AML-193 (cell line): ENCODE measurements at places on chromosomes 13 and 19.

- DNase-seq = no peak
Measured at GRCh38 chr13:48761256-48761655, 107.5 kb downstream of the CYSLTR2 start.

DNA sequence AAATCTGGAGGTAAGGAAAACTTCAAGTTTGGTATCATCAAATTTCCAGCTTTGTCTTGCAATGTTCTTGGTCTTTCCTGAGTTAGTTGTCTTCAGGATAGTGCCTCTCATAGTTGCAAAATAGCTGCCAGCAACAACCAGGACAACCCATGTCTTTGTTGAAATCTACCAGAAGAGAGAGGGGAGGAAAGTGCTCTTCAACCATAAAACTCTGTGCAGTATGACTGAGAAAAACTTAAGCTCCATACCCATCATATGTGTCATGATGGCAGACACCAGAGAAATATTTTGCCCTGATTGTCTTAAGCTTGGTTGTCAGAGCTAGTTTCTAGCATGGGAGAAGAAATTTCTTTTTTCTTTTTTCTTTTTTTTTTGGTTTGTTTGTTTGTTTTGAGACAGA, 103.3 kb downstream of the SPRY2 start:
- DNase-seq = no peak

- no peak for DNase-seq
Measured at GRCh38 chr19:16335226-16335625, 10.6 kb downstream of the KLF2 start.

DNA sequence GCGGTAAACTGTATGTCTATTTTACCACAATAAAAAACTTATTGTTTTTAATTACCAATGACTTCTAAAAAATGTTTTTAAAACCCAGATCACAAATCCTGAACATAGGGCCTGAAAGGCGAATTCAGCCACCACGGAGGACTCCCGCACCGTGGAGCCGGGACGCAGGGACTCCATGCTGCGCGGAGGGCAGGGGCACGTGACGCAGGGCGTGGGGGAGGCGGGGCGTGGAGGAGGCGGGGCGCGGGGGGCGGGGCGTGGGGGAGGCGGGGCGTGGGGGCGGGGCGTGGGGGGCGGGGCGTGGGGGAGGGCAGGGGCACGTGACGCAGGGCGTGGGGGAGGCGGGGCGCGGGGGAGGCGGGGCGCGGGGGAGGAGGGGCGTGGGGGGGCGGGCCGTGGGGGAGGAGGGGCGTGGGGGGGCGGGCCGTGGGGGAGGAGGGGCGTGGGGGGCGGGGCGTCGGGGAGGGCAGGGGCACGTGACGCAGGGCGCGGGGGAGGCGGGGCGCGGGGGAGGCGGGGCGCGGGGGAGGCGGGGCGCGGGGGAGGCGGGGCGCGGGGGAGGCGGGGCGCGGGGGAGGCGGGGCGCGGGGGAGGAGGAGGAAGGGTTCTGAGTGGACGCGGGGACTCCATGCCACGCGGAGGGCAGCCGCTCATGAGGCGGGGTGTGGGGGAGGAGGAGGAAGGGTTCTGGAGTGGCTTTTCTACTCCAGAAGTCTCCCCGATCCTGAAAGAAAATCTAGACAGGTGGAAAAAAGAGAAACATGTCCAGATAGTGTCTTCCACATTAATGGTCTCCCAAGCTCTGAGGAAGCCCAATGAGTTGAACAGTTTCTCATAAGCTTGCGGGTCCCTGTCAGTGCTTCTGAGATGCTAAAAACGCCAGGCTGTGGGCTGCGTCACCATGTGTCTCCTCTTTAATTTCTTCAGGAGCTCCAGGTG, 4.4 kb upstream of the PROZ start:
- peak; percentile 62 for DNase-seq

DNA sequence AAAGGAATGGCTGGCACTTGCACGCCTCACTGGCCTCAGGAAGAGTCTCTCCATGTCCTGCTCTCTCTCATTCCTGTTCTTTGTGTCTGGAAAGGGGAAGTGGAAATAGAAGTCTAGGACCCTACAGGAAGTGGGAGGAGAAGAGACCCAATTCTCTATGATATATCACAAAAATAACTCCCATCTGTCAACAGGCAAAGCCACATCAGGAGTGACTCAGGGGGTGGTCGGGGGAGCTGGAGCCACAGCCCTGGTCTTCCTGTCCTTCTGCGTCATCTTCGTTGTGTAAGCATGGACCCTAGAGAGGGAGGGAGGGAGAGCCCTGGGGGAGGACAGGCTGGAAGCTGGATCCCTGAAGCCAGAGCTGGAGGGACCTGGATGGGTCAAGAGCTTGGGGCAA, 3.0 kb downstream of the SIGLEC9 start:
- peak; percentile 20 for DNase-seq

GRCh38 chr13:70816853-70817252, 708.6 kb upstream of the KLHL1 start:
- DNase-seq = no peak

GRCh38 chr19:8826371-8826770, 5.7 kb downstream of the ZNF558 start:
- DNase-seq = no peak

- DNase-seq = peak; percentile 94
Measured at GRCh38 chr19:21568816-21569493, 63.6 kb downstream of the ZNF429 start.

DNA sequence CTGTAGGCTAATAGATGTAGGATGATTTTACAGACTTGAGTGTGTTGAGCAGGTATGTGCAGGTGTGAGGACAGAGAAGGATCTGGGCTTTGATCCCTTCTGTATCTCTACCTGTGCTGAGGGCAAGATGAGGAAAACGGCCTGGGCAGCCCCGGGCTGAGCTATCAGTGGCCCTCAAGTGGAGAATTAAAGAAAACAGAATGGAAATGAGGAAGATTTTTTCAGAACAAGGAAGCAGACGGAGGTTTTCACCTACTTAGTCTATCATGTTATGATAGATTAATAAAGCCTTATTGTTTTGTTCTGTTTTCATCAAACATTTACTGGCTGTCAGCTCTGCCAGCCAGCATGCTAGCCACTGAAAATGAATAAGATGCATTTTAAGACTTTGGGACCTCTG, 22.3 kb upstream of the FOXO1 start:
- DNase-seq = no peak

- DNase-seq = no peak
Measured at GRCh38 chr13:99391781-99392469, 84.7 kb upstream of the GPR183 start.

- DNase-seq = no peak
Measured at GRCh38 chr13:93216122-93216521, 10.5 kb upstream of the GPC6 start.

DNA sequence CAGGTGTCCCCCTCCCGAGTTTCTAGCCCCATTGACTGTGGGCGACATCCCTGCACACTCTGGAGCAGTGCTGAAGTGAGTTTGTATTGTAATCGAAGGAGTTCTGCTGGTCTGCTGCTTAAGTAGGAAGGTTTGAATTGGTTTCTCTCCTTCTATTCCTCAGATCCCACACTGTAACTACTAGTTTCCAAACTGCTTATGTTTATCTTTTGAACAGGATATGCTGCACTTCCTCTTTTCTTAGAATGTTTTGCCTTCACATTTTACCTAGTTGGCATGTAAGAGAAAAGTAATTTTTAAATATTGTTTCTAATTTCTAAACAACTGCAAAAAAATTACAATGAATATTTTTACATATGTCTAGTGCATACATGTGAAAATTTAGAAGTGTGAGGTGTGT, 511.8 kb downstream of the KLF12 start:
- DNase-seq = no peak

GRCh38 chr19:55451163-55451964, 8.3 kb upstream of the SHISA7 start:
- no peak for DNase-seq

- no peak for DNase-seq
Measured at GRCh38 chr19:18969931-18970659, 29.1 kb upstream of the HOMER3 start.

DNA sequence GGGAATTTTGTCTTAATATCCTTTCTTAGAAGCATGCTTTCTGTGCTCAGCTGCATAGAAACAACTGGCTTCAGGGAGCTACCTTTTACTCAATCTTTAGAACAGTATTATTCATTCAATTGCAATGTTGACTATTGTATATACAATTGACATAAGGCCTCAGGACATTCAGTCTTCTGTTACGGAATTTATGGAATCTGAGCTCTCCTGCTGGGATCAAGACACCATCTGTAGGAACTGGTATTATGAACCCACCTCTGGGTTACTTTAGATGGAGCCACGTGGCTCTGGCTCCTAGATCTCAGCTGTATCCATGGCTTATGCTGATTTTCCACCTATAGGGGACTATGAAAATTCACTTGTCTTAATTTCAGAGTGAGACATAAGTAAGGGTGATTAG, 716.2 kb upstream of the GPC6 start:
- DNase-seq = no peak

DNA sequence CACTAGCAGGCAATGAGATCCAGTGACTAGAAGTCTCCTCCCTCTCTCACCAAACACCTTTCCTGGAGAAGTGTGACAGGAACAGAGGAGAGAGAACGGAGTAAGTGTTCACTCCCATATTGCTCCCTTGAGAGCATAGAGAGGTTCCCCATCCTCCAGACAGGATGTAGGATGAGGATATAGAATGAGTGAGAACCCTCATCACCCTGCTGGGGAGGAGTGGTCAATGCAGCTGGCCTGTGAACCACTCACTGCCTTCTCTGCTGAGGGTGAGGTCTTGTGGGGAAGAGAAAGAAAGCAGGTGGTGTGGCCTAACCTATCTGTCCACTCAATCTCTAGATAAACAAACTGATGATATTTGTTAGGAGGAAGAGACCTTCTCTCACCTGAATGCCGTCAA, 386.6 kb downstream of the PCDH20 start:
- DNase-seq = no peak

- DNase-seq = no peak
Measured at GRCh38 chr19:1483131-1483978, 4.3 kb upstream of the C19orf25 start.

DNA sequence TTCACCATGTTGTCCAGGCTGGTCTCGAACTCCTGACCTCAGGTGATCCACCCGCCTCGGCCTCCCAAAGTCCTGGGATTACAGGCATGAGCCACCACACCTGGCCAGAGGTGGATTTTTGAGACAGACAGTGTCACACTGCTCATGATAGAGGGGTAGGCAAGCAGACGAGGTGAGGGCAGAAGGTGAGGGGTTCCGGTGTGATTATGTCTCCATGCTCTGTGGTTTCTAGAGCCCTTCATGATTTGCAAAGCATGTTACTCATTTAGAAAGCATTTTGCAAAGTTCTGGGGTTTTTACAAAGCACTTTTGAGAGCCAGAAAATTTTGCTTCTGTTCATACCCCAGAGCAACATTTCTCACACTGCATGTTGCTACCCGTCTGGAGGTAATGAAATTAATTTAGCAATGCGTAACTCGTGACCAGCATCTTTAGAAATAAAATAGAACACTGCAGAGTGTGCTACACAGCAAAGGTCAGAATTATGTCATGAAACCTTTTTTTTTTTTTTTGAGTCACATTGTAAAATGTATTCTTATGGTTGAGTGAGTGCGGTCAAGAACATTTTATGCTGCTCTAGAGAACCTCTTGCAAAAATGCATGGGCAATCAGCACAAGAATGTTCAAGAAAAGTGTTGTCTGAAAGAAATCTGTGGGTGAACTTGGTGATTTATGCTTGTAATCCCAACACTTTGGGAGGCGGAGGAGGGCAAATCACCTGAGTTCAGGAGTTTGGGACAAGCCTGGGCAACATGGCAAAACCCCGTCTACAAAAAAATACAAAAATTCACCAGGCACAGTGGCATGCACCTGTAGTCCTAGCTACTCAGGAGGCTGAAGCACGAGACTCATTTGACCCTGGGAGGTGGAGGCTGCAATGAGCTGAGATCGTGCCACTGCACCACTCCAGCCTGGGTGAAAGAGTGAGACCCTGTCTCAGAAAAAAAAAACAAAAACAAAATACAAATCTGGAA, 58.0 kb downstream of the MAP4K1 start:
- no peak for DNase-seq

- DNase-seq = no peak
Measured at GRCh38 chr19:28656644-28657043, 556.3 kb downstream of the UQCRFS1 start.

DNA sequence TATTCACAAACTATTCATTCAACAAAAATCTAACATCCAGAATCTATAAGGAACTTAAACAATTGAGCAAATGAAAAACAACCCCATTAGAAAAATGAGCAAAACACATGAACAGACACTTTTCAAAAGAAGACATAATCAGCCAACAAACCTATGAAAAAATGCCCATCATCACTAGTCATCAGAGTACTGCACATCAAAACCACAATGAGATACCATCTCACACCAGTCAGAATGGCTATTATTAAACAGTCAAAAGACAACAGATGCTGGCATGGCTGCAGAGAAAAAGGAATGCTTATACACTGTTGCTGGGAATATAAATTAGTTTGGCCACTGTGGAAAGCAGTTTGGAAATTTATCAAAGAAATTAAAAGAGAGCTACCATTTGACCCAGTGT, 487.6 kb downstream of the GPC6 start:
- DNase-seq = no peak

- no peak for DNase-seq
Measured at GRCh38 chr19:42455086-42455485, 12.3 kb upstream of the CXCL17 start.

DNA sequence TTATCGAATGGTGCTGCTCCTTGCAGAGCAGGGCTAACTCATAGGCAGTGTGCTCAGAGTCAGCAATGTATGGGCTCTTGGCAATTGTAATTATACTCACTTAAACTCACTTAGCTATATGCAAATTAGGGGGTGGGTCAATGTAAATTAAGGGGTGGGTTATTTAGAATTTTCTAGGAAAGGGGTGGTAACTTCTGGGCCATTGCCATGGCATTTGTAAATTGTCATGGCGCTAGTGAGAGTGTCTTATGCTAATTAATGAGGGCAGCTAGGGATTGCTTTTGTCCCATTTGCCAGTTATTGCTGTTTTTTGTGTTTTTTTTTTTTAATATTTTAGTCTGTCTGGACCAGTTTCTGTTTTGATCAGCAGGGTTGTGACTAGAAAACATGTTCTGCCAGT, 68.4 kb downstream of the DIAPH3 start:
- no peak for DNase-seq

DNA sequence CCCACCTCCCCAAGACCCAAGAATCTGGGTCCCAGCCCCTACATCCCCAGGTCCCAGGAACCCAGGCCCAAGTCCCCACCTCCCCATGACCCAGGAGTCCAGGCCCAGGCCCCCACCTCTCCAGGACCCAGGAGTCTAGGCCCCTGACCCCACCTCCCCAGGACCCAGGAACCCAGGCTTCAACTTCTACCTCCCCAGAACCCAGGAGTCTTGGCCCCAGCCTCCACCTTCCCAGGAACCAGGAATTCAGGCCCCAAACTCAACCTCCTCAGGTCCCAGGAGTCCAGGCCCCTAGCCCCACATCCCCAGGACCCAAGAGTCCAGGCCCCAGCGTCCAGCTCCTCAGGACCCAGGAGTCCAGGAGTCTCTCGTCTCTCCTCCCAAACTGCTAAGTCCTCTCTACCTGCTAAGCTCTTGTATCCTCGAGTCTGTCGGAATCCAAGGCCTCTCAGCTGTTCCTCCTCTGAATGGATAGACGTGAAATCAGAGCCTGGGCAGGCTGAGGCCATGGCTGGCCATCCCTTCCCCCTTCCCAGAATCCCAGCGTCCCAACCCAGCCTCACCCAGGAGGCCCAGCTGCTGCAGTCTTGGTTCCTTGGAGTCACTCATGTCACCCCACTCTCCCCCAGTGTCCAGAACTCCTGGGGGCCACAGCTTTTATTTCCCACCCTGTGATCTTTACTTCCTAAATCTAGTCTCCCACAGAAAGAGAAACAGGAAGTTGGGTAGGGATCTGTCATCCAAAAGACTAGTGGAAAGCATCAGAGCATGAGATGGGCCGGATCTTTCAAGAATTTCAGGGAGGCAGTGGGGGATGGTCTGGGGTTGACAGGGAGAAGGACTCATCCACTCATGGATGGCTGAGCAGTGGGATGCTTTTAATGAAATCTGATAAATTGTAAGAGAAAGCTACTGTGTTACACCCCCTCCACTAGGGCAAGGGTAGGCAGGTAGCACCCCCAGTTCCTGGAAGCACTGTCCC, at the start of gene CD209:
CD209 (minus strand) TSS at position 632 of the 982 bp plus-strand sequence; CDS start at position 609, 23 bp downstream.
- DNase-seq = peak; percentile 15
